ENCODE measurements at places on chromosomes 5 and 9. TPM values are rescaled to one million over a fixed set of nuclear protein-coding genes. Genes with fewer than 3 reads are reported as not detected.

- no peak for DNase-seq
Measured at GRCh38 chr9:108665521-108666239, 190.1 kb downstream of the ACTL7B start.

- no peak for DNase-seq
Measured at GRCh38 chr5:31273631-31274378, 80.3 kb downstream of the CDH6 start.

GRCh38 chr9:125125523-125125922 is 17.8 kb downstream of the SCAI start:
- no peak for DNase-seq

- no peak for DNase-seq
Measured at GRCh38 chr9:114259798-114260523, 62.9 kb upstream of the ORM1 start.

GRCh38 chr5:1366514-1366913 is 21.6 kb upstream of the CLPTM1L start:
- no peak for DNase-seq

The ACTBL2 gene
- polyA plus RNA-seq = not detected

DNA sequence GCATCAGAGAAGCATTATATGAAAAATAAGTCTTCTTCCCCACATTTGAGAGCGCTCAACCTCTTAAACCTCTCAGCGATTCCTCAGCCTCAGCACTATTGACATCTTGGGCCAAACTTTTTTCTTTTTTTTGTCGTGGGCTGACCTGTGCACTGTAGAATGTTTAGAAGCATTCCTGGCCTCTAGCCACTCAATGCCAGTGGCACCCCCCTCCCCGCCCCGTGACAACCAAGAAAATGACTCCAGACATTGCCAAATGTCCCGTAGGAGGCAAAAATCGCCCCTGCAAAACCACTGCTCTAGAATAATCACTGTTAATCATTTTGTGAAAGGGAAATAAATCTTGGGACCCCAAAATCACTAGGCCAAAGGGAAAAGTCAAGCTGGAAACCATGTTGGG is 129.1 kb upstream of the BOD1 start:
- no peak for DNase-seq

GRCh38 chr9:120474591-120475243 is 105.2 kb downstream of the CDK5RAP2 start:
- no peak for DNase-seq

- DNase-seq = no peak
Measured at GRCh38 chr9:13502484-13502883, 223.0 kb upstream of the MPDZ start.

GRCh38 chr5:38832810-38833209 is 13.0 kb upstream of the OSMR start:
- DNase-seq = no peak

DNA sequence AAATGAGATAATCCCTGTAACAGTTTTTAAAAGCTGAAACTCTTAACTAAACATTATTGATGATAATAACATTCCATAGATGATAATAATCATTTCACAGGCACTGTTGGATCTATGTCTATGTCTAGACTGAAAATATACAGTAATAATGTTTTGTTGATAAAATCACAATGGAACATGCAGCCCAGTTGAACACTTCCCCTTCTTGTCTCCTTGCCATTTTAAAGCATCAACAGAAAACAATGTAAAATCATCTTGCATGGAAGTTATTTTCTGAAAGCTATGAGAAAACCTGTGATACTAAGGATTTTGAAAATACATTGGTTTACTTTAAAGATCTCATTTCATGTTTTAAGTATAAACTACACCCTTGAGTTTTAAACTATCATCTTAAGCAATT is 1.9 kb downstream of the GAPT start:
- DNase-seq = no peak

The PARP8 gene
- 3.4 TPM for polyA plus RNA-seq

The MYMK gene
- not detected for polyA plus RNA-seq

The DMRT2 gene
- polyA plus RNA-seq = 38.3 TPM

- peak; percentile 25 for DNase-seq
Measured at GRCh38 chr9:84101964-84102632, 121.5 kb downstream of the RMI1 start.

DNA sequence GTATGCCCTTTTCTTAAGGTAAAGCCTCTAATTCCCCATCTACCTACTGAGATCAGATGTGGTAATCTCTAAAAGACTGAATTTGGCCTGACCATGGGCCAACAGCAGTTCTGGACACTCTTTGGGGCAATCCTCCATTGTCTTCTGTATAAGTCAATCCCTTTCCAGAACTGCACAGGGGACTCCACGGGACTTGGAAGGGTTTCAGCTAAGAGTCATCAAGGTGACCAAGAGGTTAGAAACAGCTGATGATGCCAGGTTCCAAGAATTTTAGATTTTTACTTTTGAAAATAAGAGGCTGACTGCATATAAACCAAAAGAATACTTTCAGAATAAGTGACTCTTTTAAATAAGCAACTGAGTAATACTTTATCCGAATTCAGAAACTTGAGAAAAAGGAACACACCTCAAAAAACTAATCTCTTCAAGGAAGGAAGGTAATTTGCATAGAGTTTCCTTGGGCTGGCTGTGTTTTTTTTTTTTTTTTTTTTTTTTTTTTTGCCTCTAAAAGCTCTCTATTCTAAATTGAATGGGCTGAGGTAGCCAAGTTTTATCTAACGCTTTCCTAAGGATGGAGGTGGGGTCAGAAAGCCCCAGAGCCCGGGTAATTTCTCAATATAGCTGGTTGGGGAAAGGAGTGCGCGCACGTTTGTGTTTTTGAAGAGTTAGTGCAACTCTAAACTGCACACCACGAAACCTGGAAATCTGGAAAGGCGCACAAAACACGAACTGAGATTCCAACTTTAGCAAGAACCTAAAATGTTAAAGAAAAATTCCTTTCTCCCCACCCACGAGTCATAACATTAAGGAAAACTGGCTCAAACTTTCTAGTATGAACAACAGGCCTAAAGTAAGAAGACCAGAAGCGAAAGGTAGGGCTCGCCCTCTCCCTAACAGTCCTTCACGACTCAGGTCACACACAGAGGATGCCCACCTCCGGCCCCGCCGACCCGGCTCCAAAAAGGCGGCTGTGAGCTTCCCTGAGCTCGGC is 1.3 kb downstream of the VCP start:
- DNase-seq = peak; percentile 13

The SLC31A2 gene
- 18.6 TPM for polyA plus RNA-seq

- no peak for DNase-seq
Measured at GRCh38 chr5:86030753-86031152, 587.0 kb upstream of the COX7C start.

- no peak for DNase-seq
Measured at GRCh38 chr5:6216471-6217075, 161.8 kb downstream of the MED10 start.

GRCh38 chr5:100643473-100643872 is 108.3 kb downstream of the FAM174A start:
- DNase-seq = no peak

The LSM11 gene
- 0.97 TPM for polyA plus RNA-seq

DNA sequence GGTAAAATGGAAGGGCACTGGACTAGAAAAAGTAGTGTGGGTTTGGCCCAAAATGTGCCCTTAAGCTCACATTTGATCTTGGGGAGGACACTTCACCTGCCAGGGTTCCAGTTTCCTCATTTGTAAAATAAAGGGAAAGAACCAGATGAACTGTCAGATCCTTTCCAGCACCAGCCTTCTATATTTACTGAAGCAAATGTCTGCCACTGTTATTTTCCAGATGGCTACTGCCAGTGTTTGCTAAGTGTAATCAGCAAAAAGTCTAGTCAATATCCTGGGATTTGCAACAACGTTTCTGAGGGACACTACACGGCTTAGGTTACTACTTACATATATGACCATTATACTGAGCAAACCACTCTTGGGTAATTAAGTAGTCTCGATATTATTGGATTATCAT is 340.3 kb downstream of the KCNN2 start:
- DNase-seq = no peak

DNA sequence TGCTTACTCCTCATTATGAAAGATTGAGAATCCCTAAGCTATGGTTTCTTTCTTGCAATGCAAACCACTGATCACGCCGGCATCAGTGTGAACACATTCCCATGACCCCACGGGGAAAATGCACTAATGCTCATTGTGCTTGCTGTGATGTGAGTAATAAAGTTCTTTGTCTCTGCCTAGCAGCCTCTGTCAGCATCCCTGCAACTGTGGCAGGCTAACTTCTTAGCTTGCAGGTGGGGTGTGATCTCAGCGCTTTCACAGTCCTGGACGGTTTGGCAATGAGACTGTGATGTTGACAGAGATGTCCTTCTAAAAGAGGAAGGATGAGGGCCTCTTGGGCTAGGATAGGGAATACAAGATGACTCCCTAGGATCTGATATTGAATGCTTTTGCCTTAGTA is 1218.7 kb downstream of the EFNA5 start:
- no peak for DNase-seq

GRCh38 chr5:76154009-76154690 is 71.0 kb downstream of the SV2C start:
- no peak for DNase-seq

- DNase-seq = no peak
Measured at GRCh38 chr9:89005323-89005722, 14.1 kb downstream of the S1PR3 start.

The AIF1L gene
- polyA plus RNA-seq = 439 TPM

DNA sequence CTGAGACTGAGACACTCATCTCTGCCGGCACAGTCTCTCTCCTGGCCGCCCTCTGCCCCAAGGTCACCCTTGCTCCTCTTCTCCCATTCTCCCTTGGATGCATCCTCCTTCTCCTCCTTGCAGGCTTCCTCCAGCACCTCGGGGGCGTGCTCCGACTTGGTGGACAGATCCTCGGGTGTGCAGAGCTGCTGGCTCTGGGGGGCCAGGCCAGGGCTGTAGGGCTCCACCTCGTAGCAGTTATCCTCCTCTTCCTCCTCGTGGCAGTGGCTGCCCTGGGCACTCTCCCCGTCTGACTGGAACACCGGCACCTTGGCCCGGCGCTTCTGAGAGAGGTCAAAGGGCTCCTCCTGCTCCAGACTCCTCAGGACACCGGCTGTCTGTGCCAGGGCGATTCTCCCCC is 63.3 kb downstream of the ZNF366 start:
- DNase-seq = no peak

- DNase-seq = no peak
Measured at GRCh38 chr5:168941901-168942300, 359.0 kb downstream of the SLIT3 start.

DNA sequence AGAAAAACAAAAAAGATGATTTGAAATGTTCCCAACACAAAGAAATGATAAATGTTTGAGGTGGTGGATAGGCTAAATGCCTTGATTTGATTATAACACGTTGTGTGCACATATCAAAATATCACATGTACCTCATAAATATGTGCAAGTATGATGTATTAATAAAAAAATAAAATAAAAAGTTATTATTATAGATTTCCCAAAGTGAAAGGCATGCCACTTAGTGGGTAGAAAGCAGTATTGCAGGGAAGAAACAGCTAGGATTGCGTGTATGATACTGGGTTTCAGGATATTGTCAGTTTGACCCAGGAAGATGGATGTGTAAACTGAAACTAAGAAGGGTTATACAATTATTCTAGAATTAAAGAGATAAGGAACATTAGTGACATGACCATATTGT is 3.6 kb upstream of the TMEM38B start:
- no peak for DNase-seq

The TAF1L gene
- not detected for polyA plus RNA-seq

The KCNIP1 gene
- polyA plus RNA-seq = 3.1 TPM

The CORO2A gene
- 0.90 TPM for polyA plus RNA-seq

The SOX30 gene
- polyA plus RNA-seq = not detected

DNA sequence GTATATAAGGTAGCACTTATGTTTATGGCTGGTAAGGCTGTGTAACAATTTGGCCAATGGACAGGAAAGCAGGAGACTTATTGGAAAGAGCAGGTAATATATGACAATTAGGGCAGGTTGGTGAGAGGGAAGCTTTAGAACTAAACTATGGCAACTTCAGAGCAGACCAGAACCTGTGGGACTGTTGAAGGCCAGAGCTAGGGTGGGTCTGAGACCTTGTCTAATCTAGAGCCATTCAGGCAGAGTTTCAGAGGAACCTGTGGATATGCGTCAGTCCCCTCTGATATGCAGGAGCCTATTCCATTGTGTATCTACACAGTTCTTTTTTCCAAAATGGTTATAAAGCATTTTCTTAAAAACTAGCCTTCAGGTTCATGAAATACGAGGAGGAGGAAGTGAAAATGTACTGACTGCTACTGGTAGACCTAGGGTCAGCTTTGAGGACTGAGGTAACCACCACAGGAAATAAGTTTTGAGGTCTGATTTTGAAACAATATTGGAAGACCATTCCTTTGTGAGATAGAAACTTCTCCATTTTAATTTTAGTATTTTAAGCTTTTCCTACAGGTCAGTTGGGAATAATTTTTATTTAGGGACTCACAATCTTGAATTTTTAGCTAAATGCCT is 37.6 kb downstream of the ELL2 start:
- no peak for DNase-seq

The SPATA31A3 gene
- not detected for polyA plus RNA-seq

DNA sequence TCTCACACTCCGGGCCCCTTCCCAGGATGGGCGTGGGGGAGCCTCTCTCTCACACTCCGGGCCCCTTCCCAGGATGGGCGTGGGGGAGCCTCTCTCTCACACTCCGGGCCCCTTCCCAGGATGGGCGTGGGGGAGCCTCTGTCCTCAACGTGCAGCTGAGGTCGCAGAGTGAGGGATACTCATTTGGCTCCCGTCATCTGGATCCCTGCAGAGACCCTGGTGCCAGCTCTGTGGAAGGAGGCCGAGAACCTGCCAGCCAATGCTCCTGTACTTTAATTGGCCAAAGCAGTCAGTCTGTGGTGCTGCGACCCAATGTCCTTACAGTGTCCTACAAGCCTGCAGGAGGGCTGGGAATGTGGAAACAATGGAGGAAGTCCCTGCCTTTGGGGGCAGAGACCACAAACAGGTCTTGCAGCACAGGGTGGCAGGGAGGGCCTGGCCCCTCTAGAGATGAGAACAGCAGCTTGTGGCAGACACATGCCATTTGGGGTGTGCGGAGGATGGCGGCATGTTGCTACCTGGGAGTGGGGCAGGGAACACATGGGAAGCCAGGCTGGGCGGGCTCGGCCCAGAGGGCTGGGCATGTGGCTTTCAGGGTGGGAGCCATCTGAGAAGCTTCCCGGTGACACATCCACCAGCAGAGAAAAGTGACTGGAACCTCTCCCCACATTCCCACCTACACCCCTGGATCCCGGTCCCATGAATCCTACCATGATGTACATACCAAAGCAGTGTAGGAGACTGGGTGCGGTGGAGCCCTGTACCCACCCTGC is 13.6 kb upstream of the MRNIP start:
- DNase-seq = no peak
